GM06990 (cell line): ENCODE measurements at places on chromosomes 12 and 14.

DNA sequence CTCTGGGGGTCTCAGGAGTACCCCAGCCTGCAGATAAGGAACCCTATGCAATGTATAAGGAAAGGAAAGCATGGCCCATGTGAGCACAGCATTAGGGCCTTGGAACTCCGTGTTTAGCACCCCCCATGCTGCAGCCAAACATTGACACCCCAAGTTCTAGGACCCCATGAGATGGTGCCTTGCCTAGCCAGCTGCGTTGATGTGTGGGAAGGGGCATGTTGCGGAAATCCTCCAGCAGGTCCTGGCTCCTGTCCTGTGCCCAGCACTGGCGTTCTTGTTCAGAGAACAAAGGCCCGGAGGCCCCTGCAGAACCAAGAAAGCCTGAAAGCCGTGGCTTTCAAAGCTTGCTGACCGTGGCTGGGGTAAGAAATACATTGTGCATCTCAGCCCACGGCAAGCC, 99.4 kb upstream of the DIO3 start:
- no peak for DNase-seq

GRCh38 chr14:52020866-52021717, 31.7 kb downstream of the RTRAF start:
- no peak for DNase-seq

DNA sequence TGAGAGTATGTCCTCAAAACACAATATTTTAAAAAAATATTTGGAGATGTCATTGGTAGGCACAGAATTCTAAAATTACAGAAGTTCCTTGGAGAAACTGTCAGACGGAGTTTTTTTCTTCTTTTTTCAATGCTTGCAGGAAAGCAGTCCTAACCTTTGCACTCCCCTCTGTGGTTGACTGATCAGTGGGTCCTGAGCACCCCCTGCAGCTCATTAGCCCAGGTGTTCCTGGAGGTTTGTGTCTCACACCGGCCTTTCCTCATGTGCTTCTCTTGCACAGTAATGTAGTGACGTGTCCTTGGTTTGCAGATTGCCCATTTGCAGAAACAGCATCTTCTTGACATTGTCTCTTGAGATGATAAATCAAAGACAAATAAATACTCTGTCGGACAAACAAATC, 513.0 kb downstream of the TMEM121 start:
- no peak for DNase-seq

- no peak for DNase-seq
Measured at GRCh38 chr12:93777254-93777653, 100.1 kb downstream of the CRADD start.

DNA sequence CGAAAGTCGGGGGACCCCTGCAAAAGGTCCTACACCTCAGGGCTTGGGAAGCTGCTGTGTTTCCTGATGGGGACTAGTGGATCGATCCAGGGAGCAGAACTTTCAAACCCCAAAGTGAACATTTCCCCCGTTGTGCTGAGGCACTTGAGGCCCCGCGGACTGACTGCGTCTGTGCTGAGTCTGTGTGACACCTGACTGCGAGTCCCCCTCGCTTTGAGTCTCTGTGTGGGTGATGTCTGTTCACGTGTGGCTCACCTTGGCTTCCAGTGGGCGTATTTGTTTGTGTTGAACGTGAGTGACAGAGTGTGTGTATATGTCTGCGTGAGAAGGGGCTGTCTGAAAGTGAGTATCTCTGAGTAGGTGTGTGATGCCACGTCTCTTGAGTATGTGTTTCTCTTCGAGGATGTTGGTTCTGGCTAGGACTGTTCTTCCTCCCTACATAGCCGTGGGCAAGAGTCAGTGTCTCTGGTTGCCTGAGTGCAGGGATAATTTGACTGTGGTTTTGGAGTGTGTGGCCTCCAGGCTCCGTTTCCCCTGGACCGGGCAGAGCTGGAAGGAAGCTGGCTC, 1.3 kb downstream of the TEAD4 start:
- DNase-seq = no peak

- no peak for DNase-seq
Measured at GRCh38 chr12:77800501-77800900, 30.2 kb upstream of the NAV3 start.

- no peak for DNase-seq
Measured at GRCh38 chr14:71240171-71240570, 332.9 kb downstream of the PCNX1 start.

GRCh38 chr12:27332714-27333402, at the start of gene BMAL2:
BMAL2 (plus strand) TSS chr12:27332836; CDS start chr12:27333073, 237 bp downstream.
- peak; percentile 81 for DNase-seq

- no peak for DNase-seq
Measured at GRCh38 chr12:68425998-68426397, 93.8 kb upstream of the MDM1 start.

DNA sequence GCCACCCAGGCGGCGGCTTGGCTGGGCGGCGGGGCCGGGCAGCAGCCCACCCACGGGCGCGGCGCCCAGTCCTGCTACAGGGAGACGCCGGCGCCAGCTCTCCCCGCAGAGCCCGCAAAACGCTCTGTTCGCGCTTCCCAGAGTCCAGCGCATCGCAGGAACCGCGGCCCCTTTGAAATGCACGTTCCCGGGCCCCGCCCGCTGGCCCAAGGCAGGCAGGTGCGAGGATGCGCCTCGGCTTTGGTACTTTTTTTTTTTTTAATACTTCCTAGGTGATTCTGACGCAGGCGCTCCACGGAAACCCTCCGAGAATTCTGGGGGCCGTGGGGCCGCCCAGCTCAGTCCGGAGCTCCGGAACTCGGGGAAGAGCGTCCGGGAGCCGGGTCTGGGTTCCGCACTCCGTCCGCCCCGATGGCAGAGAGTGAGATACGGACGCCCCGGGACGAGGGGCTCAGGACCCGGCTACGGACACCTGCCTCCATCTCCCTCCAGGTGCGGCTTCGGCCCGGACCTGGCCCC, 483 bp downstream of the POC1B start:
- no peak for DNase-seq

DNA sequence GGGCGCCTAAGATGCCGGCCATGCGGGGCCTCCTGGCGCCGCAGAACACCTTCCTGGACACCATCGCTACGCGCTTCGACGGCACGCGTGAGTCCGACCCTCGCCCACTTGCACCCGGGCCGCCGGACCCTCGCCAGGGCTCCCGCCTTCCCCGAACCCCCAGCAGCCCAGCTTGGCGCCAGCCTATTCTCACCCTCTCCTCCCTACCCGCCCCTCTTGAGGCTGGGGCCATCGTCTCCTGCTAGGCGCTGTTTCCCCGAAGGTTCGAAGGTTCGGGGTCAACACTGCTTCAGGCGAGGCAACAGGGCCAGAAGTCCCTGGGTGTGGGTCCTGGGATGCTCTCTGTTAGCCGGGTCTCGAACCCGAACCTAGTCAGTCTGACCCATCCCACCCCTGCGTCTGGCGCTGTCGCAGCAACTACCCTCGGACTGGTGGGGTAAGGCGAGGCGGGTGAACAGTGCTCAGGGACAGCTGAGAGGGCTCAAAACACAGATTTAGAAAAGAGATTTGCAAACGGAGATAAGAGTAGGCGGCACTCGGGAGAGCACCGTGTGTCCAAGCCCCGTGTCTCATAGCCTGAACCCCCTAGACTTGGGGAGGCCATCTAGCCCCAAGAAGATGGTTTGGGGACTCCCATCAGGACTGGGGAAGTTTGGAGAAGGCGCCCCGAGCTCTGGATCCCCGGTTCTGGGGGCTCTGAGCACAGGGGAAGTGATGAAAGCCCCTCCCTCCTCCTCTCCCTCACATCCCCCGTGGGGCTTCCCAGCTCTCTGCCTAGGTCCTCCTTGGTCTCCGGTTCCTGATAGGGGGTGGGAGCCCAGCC, 787 bp downstream of the KCNH3 start:
- DNase-seq = no peak
